ENCODE measurements at places on chromosomes 4 and X.

- DNase-seq, result peak; percentile 31
Observed at GRCh38 chr4:48141048-48141447, 7.0 kb upstream of the TXK start.

GRCh38 chr4:137312257-137312656 lies 220.0 kb downstream of the PCDH18 start:
- DNase-seq, result no peak

GRCh38 chr4:53066155-53066554 lies 204.0 kb downstream of the RASL11B start:
- DNase-seq, result no peak

DNA sequence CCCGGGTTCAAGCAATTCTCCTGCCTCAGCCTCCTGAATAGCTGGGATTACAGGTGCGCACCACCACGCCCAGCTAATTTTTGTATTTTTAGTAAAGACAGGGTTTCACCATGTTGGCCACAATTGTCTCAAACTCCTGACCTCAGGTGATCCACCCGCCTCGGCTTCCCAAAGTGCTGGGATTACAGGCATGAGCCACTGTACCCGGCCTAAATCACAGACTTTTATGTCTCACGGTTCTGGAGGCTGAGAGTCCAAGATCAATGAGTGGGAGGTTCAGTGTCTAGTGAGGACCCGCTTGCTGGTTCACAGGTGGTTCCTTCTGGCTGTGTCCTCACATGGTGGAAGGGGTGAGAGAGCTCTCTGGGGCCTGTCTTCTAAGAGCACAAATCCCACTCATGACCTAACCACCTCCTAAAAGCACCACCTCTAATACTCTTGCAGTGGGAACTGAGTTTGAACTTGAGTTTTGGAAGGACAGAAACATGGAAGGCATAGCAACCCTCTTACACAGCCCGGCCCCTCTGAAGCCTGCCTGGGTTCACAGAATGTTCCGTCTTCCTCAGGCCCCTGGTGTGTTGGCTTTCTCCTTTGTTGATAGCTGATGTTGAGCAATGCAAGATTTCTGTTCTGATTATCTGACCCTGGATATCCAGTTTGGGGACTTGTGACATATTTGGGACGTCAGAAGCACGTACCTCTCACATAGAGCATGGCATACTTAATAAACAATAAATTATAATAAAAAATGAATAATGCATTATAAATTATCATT lies 1.9 kb upstream of the AKAP17A start:
- DNase-seq, result peak; percentile 77

DNA sequence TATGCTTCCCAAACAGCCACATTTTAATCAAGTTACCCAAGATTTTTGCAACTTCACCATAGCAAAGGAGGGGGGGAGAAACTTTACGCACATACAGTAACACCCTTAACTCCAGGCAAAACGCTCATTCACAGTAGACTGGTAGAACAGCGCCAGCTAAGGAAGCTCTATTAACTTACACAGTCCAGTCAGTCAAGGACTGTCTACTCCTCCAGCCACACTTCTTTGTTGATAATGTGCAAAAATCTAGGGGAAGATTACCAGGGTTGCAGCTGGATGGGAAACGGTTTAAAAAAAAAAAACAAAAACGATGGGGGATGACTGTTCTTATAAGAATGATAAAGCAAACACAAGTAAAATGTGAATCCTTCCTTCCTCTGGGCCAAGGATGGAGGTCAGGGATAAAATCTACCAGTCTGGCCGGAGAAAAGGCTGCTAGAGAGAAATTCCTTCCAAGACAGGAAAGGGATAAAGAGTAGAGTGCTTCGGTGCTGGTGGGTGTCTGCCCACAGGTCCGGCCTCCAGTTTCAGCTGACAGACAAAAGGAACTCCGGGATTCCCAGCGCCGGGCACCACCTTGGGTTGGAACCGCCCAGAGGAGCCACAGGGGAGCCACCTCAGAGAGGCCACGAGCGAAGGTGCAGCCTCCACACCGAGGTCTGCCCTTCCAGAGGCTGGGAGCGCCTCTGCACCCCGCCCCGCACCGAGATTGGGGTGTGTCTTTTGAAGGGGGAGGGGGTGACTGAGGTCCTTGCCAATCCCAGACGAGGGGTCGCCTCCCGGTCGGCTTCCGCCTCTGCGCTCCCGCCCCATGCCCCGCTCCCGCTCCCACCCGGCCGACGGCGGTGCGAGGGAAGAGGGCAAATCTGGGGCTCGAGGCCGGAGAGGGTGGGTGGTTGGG lies 811 bp downstream of the ANKRD50 start:
- DNase-seq, result no peak

DNA sequence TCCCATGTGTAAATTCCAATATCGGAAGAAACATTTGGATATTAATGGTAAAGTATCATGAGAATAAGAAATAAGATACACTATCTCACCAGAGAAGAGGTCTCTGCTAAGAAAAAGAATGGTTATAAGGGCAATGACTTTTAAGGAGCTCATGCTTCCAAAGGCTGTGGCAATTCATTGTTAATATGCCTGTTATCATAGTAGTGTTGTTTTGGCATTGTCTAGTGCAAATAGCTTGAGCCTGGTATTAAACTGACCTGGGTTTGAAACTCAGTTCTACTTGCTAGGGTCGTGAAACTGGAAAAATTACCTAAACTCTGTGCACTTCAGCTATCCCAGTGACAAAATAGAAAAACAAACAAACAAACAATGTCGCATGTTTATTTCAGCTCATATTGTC lies 8.8 kb downstream of the HPGDS start:
- DNase-seq, result no peak

DNA sequence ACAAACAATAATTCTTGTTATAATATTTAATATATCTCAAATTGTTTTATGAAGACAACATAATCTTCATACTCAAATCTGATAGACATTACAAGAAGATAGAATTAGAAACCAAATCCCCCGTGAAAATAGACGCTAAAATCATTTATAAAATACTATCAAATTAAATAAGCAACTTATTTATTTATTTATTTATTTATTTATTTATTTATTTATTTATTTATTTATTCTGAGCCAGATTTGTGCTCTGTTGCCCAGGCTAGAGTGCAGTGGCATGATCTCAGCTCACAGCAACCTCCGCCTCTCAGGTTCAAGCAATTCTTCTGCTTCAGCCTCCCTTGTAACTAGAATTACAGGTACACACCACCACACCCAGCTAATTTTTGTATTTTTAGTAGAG lies 294.9 kb upstream of the MAGEC2 start:
- no peak for DNase-seq

GRCh38 chrX:13102636-13103035 lies 58.2 kb upstream of the FAM9C start:
- no peak for DNase-seq

DNA sequence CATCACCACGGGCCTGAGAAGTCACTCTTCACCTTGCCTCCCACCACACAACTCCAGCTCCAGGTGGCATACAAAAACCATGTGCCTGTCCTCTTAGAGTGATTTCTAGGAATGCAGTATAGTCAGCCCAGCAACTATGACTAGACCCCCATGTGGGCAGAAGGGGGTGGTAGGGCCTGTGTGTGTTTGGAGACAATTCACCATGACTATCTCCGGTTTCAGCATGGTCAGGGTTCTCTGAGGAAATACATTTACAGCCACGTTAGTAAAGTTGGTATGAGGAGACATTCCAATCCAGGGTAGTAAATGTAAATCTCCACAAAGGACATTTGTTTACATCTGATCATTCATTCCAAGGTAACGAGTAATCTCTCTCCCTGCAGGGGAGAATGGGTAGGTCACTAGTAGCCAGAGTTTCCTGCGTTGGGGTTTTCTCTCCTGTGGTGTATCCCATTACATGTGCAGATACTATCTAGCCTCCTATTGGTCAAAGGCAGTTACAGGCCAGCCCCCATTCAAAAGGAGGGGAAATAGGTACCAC lies 4.2 kb upstream of the MTMR1 start:
- no peak for DNase-seq

All from GF-D8 (cell line).